ENCODE measurements at places on chromosomes 1 and 21.

GRCh38 chr1:24694380-24694843 lies 50.8 kb upstream of the CLIC4 start:
- DNase-seq: no peak

GRCh38 chr1:22056936-22057335 lies 4.4 kb downstream of the CDC42 start:
- no peak for DNase-seq

DNA sequence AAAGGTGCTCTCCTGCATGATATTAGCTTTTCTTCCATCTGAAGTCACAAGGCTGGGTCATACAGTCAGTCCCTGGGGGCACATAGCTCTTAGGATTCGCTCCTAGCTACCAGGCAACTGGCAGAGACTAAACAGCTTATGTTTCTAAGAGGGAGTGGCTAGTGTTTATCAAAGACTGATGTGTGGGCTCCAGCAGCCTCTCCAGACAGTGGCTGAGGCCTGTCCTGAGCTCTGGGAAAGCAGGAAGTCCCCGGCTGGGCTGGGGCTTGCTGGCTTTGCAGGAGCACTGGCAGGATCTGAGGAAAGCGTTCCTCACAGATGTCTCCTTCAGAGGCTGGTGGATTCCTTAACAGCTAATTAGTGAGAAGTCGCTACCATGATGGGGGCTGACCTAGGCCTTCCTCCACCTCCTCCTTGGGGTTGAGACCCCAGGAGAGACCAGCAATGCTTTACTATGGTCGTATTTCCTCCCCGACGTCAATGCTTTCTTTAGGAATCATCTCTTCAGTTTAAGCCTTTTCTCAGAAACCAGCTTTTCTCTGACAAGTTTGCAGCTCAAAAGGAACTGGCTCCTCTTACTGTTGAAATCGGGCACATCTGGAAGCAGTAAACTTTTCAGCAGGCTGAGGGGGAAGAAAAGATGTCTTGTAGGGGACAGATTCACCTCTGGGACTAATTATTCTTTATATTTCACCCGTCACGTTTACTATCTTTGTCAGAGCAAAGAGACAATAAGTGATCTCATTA lies 33.5 kb upstream of the HHAT start:
- DNase-seq: no peak

DNA sequence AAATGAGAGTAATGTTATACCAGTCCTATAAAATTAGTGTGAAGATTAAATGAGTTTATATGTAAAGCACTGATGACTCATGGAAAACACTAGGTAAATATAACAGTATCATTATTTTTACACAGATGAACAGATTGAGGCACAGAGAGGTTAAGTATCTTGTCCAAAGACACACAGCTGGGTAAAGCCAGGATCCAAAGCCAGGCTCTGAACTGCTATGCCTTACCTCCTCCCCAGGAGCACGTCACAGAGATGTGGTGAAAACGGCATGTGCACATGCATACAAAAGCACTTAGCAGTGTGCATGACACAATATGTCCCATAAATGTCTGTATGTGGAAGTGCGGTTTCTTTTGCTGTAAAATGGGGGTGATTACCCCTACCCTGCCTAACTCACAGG lies 56.9 kb downstream of the MAN1C1 start:
- no peak for DNase-seq

GRCh38 chr21:31343680-31344480 lies at the start of gene TIAM1:
TSS of gene TIAM1 (minus strand) at chr21:31344261. CDS start at chr21:31266972, 77,289 bp downstream.
- no peak for DNase-seq

GRCh38 chr21:16532840-16533239 lies 803.1 kb downstream of the USP25 start:
- no peak for DNase-seq

DNA sequence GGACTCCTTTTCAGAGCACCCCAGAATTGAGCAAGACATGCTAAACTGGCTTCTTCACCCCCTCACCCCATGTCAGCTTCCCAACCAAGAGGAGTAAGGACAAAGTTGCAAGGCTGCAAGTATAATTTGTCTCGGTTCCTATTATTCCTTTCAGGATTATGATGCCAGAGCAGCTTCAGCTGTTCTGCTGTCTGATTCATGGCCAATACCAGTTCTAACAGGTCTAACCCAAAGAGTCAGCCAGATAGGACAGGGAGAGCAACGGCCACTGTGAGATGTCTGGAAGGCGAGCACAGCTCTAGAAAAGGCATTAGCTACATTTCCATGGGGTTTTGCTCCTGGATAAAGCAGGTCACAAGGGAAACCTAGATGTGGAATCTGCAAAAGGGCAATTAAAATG lies 53.3 kb upstream of the HOOK1 start:
- no peak for DNase-seq

GRCh38 chr21:32565856-32566465 lies 19.4 kb downstream of the TCP10L start:
- no peak for DNase-seq

GRCh38 chr1:214840356-214840755 lies 237.4 kb downstream of the CENPF start:
- DNase-seq: no peak

DNA sequence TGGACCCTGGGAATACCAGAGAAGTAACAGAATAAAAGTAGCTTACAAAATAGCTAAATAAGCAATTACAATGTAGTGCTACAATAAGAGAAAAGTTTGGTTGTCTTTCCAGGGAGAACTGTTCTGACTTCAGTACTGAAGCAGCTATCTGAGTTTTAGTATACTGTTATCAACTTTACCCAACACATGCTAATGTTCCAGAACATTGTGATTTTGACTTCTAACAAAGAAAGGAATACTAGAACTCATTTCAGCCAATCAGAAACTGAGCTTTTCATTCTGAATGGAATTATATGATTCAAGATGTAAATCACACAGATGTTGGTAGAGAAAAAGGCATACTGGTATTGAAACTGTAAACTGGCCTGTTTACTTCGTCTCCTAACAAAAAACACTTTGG lies at the start of gene C1orf105:
Gene C1orf105, plus strand, starts transcription at position 301 of the 400 bp plus-strand sequence. CDS start 201 bp downstream, outside the sequence.
- no peak for DNase-seq

DNA sequence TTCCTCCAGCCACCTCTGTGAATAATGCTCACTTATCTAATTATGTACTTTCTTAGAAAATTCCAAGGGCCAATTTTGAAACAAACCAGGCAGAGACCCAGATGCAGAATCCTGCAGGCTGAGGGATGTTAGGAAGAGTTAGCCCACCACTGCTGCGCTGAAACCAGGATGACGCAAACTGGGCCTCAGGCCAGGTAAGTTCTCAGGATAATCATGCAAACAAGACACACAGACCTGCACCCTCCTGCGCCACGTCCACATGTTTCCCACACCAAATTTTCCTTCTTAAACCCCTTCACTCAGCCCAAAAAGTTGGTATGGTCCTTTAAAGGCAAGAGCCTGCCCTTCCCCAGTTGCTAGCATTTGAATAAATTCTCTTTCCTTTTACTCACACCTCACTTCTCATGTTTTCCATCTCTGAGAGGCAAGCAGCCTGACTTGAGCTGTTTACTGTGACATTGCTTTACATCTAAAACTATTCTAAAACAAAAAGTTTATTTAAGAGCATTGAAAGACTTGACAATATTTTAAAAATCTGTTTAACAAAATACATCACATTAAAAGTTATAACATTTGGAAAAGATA lies 887.1 kb downstream of the LRRIQ3 start:
- no peak for DNase-seq

DNA sequence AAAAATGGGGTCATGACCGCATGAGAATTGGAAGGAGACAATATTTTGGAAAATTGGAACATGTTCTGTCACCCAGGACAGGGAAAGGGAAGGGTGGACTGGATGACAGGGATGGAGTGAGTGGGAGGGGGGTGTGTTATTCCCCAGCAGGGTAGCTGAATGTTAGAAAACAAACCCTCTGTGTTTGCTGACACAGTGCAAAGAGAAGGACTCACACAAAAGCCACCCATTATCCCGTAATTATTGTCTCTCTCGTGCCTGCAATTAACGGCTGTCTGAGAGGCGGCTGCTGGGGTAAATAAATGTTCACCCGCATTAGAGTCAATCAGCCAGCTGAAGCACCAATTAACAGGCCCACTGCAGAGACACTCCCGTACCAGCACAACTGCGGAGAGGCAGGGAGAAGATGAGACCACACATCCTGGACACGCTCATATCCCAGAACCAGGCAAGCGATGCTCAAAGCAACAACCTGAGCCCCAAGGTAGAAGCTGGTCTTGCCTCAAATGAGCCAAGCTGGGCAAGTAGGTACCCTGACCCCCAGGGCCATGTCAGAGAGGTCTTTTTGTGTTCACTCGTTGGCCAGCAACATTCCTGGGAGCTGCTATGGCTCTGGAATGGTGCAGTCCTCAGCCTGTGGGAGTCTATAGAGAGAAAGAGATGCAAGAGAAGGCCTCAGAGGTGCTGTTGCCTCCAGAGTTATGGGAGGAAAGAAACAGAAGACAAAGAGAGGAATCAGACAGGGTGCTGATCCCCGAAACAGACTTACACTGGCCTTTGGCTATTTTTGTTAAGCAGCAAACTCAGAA lies 19.4 kb downstream of the PLEKHA6 start:
- DNase-seq: no peak

- DNase-seq: no peak
These were observed 147.1 kb downstream of the GLUL start for GRCh38 chr1:182244451-182244850.

- DNase-seq: no peak
These were observed 21.1 kb downstream of the ESRRG start for GRCh38 chr1:216702170-216702569.

- peak; percentile 36 for DNase-seq
These were observed 89.7 kb downstream of the ADARB1 start for GRCh38 chr21:45164124-45164511.

GRCh38 chr1:59194621-59195020 lies 102.3 kb upstream of the FGGY start:
- DNase-seq: no peak

GRCh38 chr1:181139631-181140061 lies 51.1 kb downstream of the IER5 start:
- no peak for DNase-seq

DNA sequence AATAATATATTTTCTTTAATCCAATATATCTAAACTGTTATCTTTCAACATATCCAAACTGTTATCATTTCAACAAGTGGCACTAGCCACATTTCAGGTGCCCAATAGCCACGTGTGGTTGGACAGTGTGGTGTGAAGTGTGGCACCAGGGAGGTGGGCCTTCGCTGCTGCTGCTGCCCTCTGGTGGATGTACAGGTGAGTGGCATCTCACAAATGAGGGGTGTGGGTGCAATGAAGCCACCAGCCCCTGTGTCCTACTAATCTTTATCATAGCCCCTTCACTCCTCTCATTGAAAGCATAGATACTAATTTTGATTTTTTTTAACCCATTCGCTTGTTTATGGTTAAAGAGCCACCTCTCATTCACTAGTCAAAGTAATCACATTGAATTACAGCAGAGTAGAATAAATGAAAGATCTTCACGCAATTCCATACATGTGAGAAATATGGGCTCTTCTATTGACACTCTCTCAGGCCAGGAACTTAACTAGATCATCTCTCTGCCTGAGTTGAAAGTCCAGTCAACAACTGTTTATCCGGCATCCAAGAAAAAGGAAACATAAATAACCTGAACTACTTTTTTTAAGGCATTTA lies 499.2 kb downstream of the OMA1 start:
- no peak for DNase-seq

DNA sequence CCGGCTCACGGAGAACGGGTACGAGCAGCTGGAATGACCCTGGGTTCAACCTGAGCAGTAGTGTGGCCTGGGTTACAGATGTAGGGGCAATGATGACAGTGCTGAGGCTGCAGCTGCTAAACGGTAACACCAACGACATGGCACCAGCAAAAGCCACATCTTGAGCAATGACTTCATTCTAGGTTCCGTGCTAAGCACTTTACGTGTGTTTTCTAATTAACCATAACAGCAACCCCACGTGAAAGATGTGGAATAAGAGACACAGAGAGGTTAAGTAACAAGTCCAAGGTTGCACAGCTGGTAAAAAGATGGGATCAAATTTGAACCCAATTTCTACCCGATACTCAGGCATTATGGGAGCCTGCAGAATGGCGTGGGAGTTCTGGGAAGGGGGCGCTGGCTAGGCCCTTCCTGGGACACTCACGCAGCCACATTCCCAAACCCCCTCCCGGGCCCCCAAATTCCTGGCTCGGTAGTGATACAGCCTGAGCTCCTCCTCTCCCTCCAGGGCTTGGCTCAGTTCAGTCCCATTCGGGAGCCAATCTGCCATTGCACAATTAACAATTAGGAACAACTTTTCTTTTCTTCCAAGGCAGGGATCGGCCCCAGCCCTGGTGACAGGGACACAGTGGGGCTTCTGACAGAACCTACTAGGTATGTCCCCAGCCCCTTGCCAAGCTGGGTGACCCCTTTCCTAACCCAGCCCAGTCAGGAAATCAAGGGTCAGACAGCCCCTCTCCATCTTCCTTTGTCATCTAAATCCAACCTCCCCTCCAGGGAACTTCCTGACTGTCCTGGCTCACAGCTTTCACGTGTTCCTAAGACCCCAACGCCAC lies 23.8 kb upstream of the ECE1 start:
- no peak for DNase-seq

- no peak for DNase-seq
These were observed 12.3 kb upstream of the RASSF5 start for GRCh38 chr1:206495011-206495461.

GRCh38 chr1:22531251-22531650 lies 32.0 kb upstream of the EPHA8 start:
- DNase-seq: no peak

Data from activated CD8-positive, alpha-beta memory T cell treated with anti-CD3 and anti-CD28 coated beads, Interleukin-2, amount 10 ng/mL, durations not matched to agents 7 days and 5 days (primary cell).